ENCODE measurements at places on chromosomes 3 and 15. TPM values are rescaled to one million over a fixed set of nuclear protein-coding genes. Genes with fewer than 3 reads are reported as not detected.

The LYZL4 gene
- total RNA-seq = 0.19 TPM

The C3orf22 gene
- not detected for total RNA-seq

The GOLIM4 gene
- 89.4 TPM for total RNA-seq

The CEP63 gene
- 19.0 TPM for total RNA-seq
